T-helper 9 cell (primary cell): ENCODE measurements at places on chromosomes 16 and 17.

GRCh38 chr17:40516581-40517285 lies 15.3 kb upstream of the TNS4 start:
- peak; percentile 46 for DNase-seq

DNA sequence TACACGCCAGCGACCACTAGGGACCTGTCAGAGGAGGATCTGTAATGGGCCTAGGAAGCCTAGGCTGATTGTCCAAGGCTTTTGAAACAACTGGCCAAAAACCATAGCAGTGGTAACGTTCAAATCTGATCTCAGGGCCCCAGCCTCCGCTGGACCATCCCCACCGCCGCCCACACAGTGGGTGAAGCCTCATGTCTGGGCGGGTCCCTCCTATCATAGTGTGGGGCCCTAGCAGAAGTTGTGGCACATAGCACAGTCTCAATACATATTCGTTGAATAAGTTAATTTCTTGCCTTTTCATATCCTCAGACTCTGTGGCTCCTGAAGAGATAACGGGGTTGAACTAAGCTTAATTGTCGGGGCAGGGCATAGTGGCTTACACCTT lies 818 bp downstream of the DPH1 start:
- no peak for DNase-seq

GRCh38 chr17:44108440-44109311 lies 14.8 kb downstream of the HDAC5 start:
- DNase-seq = no peak

GRCh38 chr17:22692066-22692805 lies 999.9 kb downstream of the KCNJ18 start:
- DNase-seq = no peak

GRCh38 chr16:4319454-4320421 lies 3.9 kb downstream of the GLIS2 start:
- peak; percentile 37 for DNase-seq

GRCh38 chr16:87842209-87842869 lies 27.0 kb downstream of the SLC7A5 start:
- DNase-seq = no peak

DNA sequence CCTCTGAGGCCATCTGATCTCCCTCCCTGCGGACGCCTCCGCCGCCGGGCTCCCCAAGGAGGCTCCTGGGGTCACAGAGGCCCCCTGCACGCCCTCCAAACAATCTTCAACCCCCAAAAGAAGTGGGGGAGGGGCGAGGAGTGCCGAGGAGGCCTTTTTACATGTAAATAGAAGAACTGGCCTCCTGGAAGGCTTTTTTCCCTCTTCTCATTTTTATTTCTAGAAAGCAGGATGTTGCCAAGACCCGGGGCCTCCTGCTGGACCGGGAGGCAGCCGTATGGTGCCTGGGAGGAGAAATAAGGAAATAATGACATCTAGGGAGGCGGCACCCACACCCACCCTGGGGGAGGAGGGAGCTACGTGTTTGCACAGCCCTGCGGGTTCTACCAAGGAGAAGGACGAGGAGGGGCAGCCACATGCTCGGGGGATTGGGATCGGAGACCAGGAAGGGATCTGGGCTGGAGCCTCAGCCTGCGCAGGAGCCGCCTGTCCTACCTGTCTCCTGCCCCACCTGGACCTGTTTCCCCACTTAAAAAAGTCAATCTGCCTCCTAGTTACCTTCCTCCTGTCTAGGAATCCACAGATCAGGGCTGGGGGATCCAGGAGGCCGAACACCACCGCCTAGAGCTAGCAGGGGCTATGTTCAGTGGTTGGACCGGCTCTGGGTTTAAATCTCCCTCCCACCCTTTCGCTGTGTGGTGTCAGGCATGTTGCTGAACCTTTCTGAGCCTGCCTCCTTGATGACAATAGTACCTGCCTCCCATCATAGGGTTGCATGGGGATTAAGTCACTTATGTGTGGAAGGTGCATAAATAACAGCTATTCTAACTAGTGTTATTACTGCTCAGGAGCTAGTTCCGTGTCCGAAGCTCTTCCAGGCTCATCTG lies 175.7 kb upstream of the GSE1 start:
- DNase-seq = no peak

GRCh38 chr16:57744642-57744903 lies 9.0 kb downstream of the KATNB1 start:
- DNase-seq = no peak

DNA sequence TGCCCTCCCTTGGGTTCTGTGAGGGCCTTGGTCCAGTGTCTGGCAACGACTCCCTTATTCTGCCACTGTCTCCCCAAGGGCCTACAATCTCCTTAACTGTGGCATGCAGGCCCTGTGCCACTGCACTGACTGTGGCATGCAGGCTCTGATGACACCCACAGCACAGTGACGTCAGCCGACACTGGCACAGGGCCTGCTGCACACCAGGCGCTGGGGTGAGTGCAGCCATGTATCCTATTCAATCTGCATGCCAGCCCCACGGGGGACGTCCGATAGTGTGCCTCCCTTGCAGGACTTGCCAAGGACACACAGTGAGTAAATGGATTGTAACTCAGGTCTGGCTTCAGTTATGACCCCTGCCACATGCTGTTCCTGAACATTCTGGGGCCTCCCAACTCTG lies 39.8 kb upstream of the RASD1 start:
- DNase-seq = no peak

DNA sequence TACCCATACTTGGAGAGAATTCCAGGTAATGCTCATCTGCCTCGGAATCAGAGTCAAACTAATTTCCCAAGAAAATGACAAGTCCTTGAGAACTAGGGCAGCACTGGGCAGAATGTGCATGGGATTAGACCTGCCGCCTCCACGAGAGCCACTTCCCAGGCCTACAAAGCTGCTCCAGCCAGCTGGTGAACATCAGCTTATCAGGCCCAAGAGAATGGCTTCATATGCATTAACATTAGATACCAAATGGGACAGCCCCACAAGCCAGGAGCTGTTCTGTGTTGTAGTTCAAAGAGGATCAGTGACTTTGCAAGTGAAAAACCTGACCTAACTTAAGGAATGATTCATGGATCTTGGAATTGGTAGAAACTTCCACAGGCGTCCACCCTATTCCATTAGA lies 203.3 kb downstream of the CYLD start:
- no peak for DNase-seq

GRCh38 chr16:10509534-10510025 lies 70.8 kb downstream of the EMP2 start:
- DNase-seq = peak; percentile 50

GRCh38 chr16:81515721-81516120 lies 71.1 kb downstream of the CMIP start:
- DNase-seq = no peak

- no peak for DNase-seq
These were observed 390 bp downstream of the MLLT6 start for GRCh38 chr17:38705523-38705802.

DNA sequence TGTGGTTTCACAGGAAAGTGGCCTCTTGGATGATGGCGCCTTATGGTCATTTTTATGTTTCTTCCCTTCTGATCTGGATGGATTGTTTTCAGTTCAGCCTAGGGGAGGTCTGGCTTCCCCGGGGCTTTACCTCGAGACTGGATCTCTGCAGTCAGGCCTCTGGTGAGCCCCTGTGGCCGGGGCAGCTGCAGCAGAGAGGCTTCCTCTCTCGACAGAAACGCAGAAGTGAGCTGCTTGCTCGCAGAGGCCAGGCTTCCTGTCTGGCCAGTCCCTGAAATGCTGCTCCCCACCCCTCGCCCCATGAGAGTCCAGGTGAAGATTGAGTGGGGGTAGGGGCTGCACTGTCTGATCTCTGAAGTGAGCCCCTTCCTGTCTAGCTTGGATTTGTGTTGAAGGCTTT lies 44.0 kb downstream of the PLCG2 start:
- no peak for DNase-seq

DNA sequence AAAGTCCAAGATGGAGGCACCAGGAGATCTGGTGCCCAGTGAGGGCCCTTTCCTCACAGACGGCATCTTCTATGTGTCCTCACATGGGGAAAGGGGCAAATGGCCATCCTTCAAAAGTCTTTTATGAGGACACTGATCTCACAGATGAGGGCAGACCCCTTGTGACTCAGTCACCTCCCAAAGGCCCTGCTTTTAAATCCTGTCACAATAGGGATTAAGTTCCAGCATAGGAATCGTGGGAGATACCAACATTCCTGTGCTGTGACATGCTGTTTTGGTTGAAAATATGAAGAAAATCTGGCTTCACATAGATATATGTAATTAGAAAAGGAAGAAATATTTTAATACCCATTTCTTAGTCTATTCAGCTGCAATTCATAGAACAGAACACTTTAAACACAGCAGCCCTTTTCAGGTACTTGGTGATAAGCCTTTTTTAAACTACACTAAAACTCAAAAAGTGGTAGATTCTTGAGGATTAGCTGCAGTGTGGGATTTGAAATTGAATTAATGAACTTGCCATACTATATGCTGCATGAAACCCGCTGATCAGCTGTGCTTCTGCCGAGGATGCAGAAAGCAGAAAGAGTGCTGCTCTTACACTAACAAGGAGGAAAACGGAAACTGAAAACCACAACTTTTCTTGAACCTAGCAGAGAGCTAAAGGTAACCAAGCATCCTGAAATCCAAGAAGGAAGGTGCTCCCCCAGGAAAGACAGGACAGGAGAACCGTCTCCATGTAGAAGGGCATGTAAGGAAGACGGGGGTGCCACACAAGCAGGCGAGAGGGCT lies 32.7 kb downstream of the VPS53 start:
- DNase-seq = no peak

- no peak for DNase-seq
These were observed 71.3 kb downstream of the KANSL1 start for GRCh38 chr17:46121841-46122485.

DNA sequence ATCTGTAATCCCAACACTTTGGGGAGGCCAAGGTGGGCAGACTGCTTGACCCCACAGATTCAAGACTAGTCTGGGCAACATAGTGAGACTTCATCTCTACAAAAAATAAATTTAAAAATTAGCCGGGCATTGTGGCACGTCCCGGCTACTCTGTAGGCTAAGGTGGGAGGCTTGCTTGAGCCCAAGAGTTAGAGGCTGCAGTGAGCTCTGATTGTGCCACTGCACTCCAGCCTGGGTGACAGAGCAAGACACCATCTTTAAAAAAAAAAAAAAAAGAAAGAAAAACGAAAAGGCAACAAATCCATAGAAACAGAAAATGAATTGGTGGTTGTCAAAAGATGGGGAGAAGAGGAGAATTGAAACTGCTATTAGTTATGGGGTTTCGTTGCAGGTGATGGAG lies 27.7 kb downstream of the NCOR1 start:
- DNase-seq = no peak

DNA sequence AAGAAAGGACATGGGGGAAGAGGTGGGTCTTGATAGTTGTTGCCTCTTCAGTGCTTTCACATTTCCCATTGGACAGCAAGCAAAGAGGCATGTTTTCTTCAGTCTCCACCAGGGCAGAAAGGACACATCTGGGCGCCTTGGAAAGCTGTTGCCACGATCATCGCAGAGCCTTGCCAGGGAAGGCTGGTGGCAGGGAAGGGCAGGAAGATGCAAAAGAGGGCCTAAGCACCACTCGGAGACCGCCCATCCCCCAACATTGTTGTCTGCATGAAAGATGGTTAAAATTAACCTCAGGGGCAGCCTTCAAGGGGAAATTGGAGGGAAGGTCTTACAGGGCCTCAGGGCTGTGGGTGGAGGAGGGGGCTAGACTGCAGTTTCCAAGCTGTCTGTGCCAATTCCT lies 114.2 kb downstream of the SOX9 start:
- DNase-seq = no peak

GRCh38 chr17:66354981-66355380 lies 52.6 kb downstream of the PRKCA start:
- no peak for DNase-seq

DNA sequence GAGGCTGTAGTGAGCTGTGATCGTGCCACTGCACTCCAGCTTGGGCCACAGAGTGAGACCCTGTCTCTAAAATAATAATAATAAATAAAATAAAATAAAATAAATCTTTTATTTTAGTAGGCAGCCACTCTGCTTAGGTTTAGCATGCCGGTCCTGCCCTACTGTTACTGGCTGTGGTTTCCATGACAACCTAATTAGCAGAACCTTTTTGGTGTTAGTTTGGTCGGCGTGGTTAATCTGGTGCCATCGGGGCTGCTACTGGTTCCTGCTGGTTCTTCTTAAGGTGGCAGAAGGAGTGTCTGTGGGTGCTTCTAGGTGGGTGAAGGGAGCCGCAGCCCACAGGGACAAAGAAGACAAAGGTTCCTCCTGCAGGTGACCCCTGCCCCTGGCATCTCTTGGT lies 37.8 kb upstream of the CBX4 start:
- no peak for DNase-seq

DNA sequence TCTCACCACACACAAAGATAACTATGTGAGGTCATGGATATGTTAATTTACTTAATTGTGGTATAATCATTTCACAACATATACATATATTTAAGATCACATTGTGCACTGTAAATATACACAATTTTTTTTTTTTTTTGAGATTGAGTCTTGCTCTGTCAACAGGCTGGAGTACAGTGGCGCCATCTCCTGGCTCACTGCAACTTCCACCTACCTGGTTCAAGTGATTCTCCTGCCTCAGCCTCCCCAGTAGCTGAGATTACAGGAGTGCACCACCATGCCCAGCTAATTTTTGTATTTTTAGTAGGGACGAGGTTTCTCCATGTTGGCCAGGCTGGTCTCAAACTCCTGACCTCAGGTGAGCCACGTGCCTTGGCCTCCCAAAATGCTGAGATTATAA lies 11.5 kb upstream of the PRSS54 start:
- peak; percentile 24 for DNase-seq

GRCh38 chr17:58302919-58303585 lies 22.3 kb upstream of the MPO start:
- DNase-seq = no peak

- no peak for DNase-seq
These were observed 393.9 kb upstream of the SALL1 start for GRCh38 chr16:51544851-51545467.

GRCh38 chr17:37134050-37134449 lies 185.3 kb downstream of the AATF start:
- DNase-seq = no peak

- DNase-seq = no peak
These were observed 670 bp upstream of the ZNF652 start for GRCh38 chr17:49362723-49363117.
